ENCODE measurements at places on chromosomes 3 and 15.

- no peak for DNase-seq
Observed at GRCh38 chr15:70318594-70319465, 221.1 kb upstream of the TLE3 start.

GRCh38 chr15:93603550-93603949 lies 514.5 kb upstream of the RGMA start:
- no peak for DNase-seq

DNA sequence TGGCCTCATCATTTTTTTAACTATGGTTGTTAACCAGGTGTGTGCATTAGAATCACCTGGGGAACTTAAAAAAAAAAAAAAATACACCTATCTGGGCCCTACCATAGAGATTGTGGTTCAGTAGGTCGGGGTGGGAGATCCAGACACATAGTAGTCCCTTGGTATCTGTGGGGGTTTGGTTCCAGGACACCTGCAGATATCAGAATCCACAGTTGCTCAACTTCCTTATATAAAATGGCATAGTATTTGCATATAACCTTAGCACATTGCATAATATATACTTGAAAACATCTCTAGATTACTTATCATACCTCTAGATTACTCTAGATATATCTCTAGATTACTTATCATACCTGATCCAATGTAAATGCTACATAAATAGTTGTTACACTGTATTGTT lies 5.0 kb downstream of the IQGAP1 start:
- no peak for DNase-seq

DNA sequence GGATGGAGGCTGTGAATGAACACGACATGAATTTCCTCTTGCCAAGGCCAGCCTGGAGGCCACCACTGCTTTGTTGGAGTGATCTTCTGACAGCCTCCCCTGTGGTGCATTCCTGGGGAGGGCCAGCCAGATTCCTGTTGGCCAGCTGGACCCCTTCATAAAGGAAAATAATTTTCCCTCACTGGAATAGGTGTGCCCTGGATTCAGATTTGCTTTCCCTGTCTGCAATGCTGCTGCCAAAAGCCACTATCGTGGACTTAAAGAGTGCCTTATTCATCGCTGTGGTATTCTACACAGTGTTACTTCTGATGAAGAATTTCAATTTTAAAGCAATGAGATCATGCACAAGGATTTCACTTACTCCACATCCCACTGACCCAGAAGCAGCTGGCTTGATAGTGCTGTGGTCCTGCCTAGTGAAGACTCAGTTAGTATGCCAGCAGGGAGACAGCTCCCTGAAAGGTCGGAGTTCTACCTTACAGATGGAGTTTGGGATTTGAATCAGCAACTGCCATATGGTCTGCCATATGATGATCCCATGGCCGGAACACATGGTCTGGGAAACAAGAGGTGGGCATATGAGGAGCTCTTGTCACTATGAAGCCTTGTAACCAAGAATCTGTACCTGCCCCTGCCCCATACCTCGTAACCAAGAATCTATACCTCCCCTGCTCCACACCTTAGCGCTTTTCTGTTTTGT lies 145.2 kb downstream of the KLF13 start:
- no peak for DNase-seq

GRCh38 chr3:104951426-104951825 lies 415.3 kb upstream of the ALCAM start:
- no peak for DNase-seq

DNA sequence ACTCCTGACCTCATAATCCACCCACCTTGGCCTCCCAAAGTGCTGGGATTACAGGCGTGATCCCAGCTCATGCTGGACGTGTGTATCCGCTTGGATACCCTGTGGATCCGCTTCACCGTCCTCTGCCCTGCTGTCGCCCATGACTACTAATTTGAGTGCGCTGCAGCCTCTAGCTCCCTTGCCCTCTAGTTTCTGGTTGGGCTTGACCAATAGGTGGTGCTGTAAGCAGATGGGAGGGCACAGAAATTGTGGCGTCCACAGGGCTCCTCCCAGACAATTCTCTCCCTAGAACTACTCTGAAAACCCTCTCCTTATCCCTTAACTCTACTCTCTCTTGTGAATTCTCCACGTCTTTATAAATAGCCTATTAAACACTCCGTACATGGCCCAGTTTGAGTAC lies 36.2 kb downstream of the ZPLD1 start:
- peak; percentile 21 for DNase-seq
